Left forelimb (tissue), 1 donor: ENCODE measurements at places on chromosomes 6 and 20.

DNA sequence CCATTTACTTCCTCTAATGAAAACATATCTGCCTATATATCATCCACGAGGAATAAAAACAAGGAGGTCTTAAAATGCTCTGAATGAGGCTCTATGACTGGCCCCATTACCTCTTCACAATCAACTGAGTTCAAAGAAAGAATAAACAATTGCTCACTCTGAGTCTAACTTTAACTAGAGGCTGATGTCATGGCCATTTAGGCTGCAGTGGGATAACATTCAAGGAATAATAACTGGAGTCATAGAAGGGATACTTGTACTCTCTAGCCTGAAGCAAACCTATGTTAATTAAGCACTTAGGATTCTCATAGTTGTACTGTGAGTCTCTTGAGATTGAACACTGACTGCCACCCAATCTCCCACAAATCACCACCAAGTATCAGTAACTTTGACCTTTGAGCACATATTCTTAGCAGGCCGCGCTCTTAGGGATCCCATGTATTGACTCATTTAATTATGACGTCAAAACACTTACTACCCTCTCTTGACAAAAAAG, 70.2 kb downstream of the PERP start:
- no peak for DNase-seq

DNA sequence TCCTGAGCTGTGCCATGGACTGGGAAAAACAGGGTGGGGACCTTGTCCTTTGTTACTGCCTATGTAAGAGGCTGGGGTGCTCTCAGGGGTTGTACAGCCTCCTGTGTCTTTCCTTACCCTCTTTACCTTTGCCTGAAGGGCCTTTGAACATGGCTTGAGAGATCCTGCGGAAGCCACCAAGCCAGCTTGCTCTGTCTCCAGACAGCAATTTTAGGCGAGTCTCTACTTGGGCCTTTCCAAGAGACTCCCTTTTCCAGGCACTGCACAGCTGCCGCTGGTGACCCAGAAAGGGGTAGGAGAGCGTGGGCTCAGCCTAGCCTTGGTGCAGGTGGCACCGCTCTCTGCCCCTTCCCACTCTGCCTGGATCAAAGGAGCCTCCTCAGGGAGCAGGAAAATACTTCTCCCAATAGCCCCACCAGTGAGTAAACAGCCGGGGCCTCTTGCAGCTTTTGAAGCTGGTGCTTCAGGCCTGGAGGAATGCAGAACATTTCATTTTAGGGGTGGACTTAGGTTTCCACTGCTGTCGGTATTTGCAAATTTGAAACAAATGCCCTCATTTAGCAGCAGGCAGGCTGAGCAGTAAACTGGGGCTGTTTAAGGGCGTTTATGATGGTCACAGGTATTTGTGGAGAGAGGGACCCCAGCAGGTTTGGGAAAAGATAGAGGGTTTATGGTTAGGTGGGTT, 13.9 kb downstream of the PTK7 start:
- DNase-seq: no peak

- no peak for DNase-seq
Observed at GRCh38 chr20:39290575-39290974, 328.4 kb downstream of the DHX35 start.

DNA sequence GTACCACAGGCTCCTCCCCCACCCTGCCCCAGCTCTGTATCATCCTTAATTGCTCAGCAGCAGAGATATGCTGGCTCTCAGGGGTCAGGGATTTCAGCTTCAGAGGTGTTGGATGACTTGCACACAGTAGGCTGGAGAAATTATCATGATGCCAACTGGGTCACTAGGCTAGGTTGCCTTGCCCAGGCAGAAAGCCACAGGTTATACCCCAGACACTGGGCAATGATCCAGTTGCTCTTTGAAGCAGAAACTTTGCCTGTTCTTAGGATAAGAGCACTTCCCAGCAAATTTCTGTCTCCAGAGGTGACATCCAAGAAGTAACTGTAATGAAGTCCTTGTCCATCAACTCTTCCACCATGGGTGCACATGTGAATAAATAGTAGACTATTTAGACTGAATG, 38.3 kb upstream of the SCML4 start:
- DNase-seq: no peak

DNA sequence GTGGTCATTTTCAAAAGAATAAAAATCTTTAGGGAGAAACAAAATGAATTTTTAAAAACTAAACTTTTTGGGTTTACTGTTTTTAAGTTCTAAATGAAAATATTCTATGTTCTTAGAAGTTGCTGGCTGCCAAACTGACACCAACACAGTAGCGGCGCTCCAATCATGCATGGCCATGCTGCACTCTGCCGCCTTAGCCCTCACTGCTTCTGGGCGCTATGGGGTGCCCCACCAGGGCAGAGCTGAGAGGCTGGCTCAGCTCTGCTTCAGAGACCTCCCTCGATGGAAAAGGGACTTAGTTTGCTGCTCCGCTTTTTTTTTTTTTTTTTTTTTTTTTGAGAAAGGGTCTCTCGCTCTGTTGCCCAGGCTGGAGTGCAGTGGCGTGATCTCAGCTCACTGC, 20.9 kb downstream of the EZR start:
- no peak for DNase-seq

DNA sequence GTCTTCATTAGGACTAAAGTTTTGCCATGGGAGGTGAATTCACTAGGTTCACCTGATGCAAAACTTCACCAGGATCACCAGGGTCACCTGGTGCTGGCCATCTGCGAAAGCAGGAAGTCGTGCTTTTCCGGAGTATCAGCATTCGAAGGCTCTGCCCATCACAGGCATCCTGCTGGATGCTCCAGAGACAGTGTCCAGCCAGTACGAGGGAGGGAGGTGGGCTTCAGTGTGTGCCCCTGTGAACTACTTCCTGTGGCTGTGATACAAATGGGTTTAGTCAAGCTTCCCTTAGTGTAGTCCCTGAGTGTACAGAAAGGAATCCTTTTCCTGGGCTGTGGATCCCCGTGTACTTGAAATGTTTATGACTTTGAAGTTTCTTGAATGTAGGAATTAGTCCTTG, 3.4 kb upstream of the RPS6KA2 start:
- no peak for DNase-seq

GRCh38 chr6:166597711-166598440, 11.4 kb upstream of the RAMACL start:
- no peak for DNase-seq

DNA sequence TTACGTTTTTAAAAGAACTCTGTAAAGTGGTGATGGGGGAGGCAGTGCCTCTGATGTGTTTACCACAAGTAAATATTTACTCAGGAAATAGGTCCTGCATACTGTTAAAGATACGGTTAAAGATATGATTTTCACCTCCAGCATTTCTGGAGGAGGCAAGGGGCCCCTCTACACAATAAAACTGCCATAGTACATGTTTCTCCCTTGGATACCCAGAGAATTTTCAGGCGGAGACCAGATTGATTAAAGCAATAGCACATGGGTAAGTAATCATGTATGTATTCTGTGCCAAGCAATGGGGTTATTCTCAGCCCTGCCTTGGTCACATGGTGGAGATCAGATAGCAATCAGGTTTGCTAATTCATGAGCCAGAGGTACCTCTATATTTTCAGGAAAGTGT, 9.6 kb downstream of the RIPOR2 start:
- no peak for DNase-seq

DNA sequence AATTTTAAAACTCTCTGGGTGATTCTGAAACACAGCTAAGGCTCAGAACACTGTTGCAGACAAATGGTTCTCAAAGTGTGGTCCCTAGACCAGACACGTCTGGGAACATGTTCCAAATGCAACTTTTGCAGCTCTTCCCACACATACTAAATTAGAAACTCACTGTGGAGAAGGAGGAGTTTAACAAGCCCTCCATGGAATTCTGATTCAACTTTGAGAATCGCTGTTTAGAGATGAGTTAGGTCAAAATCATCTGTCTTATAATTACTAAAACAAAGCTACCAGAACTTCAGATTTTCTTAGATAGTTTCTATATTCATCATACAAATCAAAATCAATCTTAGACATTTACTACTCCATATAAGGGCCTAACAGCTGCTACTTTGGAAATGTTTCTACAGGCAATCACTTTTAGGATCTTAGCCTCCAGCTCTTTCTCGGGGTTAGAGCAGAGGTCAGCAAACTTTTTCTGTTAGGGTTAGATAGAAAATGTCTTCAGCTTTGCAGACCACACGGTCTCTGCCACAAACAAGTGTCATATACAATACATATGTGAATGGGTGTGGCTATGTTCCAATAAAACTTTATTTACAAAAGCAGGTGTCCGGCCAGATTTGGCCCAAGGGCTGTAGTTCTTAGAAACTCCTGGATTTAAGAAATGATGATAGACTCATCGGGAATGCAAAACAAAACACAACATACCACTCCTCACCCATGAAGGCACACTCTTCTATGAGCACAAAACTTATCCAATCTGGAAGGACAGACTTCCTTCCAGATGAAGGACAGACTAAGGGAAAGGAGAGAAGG, 50.0 kb upstream of the ARHGAP18 start:
- DNase-seq: no peak

DNA sequence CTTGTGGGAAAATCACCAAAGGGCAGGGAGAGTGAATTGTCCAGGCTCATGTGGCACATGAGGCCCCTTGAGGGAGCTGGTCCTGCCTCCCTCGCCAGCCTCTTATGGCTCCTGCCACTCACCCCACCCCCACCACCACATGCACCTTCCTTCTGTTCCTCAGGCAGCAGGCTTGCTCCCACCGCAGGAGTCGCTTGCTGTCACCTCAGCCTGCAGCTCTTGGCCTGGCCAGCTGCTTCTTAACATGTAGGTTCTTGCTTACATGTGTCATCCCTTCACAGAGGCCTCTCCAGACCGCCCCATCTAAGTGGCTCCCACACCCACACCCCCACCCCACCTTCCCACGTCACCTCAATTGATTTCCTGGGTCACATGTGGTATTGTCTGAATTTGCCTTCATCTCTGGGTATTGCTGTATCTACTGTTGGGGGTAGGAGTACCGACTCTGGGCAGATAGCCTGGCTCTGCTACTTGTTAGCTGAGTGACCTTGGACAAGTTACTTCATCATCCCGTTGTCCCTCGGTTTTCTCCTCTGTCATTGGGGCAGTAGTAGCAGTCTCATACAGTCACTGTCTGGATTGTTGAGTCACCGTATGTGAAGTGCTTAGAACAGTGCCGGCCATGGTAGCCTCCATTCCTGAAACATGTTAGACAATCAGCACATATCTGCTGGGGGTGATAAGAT, 41.7 kb downstream of the SLC9A8 start:
- no peak for DNase-seq

GRCh38 chr6:74289884-74290283, 593.9 kb downstream of the CD109 start:
- DNase-seq: no peak

- no peak for DNase-seq
Observed at GRCh38 chr6:139278190-139278589, 13.6 kb downstream of the TXLNB start.

GRCh38 chr20:59933849-59934585, 580 bp upstream of the SYCP2 start:
- peak; percentile 82 for DNase-seq

GRCh38 chr6:71338540-71339316, 50.1 kb downstream of the OGFRL1 start:
- DNase-seq: no peak

DNA sequence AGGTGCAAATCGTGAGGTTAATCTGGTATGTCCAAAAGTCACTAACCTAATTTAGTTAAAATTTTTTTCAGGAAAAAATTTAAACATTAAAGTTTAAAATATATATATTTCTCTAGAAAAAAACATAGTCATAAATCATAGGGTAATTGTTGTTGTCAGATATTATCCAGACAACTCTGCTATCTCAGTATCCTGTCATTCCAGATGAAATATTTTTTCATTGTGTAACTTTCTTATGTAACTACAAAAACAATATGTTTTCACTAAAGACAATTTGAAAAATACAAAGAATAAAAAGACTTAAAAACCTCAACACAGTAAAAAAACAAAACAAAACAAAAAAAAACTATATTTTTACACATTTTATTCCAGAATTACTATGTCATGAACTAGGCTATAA, 57.6 kb downstream of the TENT5A start:
- DNase-seq: no peak

DNA sequence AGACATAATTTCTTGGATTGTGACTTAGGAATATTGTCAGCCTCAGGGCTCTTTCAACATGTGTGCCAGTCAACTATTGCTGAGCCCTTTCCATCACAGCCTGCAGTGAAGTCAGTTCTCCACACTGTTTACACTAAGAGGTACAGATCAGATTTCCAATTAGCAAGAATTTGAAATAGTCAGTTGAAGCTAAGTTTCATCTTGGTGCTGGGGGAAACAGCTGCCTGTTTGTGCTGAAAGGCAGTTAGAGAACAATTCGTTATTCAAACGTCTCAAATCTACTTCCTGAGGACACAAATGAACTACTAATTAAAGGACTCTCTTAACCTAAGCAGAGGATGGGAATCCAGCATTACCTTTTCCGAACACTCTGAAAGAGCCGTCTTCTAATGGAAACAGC, 25.9 kb downstream of the ADGRF1 start:
- no peak for DNase-seq
